Aorta (tissue), 5 donors: ENCODE measurements at places on chromosomes 2 and 18. TPM values are rescaled to one million over a fixed set of nuclear protein-coding genes. Genes with fewer than 3 reads are reported as not detected.
A peak's percentile ranks its signal among the peaks of the same experiment; 100 is the strongest.

Gene DRC1
- not detected for total RNA-seq

GRCh38 chr2:204010628-204011560 is 74.3 kb downstream of the ICOS start:
- H3K36me3 ChIP-seq = no peaks in the 10 kb centered on the region
- no peak overlapping the region for H3K4me3 ChIP-seq
- H3K27me3 ChIP-seq = no peaks in the 10 kb centered on the region
- no peak for DNase-seq
- H3K4me1 ChIP-seq = no peaks in the 10 kb centered on the region

DNA sequence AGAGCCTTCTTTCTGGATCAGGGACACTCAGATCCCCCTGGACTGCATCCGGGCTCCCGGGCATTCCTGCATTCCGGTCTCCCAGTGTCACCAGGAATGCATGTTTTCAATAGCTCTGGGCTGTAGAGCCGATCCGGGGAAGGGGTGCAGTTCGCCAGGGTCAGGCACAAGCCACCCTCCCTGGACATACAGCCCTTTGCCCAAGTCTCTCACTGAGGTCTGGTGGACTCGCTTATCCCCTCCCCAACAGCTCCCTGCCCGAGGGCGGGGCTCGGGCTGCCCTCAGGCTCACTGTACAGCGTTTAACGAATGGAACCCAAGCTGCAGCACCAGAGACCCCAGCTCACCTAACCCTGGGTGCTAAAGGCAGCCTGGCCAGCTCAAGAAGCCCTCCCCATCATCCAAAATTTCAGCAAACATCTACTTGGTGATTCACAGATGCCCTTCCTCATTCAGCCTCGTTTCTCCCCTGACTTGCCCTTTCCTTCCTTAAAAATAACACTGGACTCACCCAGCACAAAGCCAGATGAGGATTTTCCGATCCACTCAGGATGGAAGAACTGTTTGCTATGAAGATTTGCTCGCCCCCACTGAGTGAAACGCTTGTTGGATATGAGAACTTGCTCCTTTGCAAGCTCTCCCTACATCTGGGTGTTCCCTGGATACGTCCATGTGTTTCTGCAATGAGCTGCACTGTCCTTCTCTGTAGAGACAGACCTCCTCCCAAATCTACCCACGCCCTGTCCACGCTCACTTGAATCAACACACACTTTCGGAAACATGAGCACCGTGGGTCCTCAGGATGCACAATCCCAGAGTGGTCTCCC is 58.1 kb downstream of the PXDN start:
- no peaks in the 10 kb centered on the region for H3K4me1 ChIP-seq
- no peaks in the 10 kb centered on the region for H3K27me3 ChIP-seq
- H3K27ac ChIP-seq = peak overlapping the region; percentile 29
- H3K36me3 ChIP-seq = peaks cover 4% of the 10 kb centered on the region
- no peak overlapping the region for H3K4me3 ChIP-seq

DNA sequence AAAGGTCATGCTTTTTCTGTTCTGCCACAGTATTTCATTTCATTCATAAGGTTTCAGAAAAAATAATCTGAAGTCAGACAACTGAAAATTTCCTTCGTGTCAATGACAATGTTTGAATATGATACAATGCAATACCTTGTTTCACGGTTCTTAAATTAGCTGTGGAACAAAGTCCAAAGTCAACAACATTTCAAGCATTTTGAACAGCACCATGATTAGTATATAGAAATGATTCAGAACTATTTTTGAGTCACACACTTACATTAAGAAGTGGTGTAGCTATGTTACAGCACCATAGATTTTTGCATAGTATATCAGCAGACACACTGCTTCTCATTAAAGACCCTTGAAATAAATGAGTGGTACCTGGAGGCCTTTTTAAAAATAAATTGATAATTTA is 178.3 kb upstream of the DSEL start:
- DNase-seq = no peak
- H3K27ac ChIP-seq = no peak overlapping the region
- H3K4me3 ChIP-seq = no peak overlapping the region
- H3K27me3 ChIP-seq = no peaks in the 10 kb centered on the region
- no peaks in the 10 kb centered on the region for H3K36me3 ChIP-seq

Gene TUBB8B
- total RNA-seq = not detected
